PC-3 (cell line): ENCODE measurements at places on chromosomes 7 and 10. TPM values are rescaled to one million over a fixed set of nuclear protein-coding genes. Genes with fewer than 3 reads are reported as not detected.
A peak's percentile ranks its signal among the peaks of the same experiment; 100 is the strongest.

GRCh38 chr10:127306479-127306878 is 110.1 kb upstream of the INSYN2A start:
- no peak overlapping the region for H3K4me3 ChIP-seq
- no peaks in the 10 kb centered on the region for H3K4me1 ChIP-seq

DNA sequence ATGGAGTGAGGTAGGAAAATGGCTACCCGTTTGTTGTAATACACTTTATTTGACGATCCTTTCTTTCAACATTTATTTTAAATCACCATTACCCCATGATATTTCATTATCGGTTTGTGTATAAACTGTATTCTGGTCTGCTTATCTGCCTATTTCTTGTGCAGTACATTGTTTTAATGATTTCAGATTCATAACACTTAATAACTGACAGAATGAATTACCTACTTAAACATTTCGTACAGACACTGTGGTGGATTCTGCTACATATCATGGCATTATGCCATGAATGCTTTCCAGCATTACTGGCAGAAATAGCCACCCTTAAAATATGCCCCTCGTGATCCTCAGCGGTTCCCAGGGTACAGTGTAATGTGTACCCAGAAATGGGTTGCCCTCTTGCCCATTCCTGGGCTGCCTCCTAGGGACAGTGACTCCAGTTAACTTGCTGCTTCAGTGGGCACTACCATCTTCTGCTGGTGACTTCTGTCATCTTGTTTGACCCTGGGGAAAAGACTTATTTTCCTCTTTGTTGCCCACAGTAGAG is 74.5 kb downstream of the C1GALT1 start:
- H3K4me1 ChIP-seq: 0 out of 2 replicates have a peak, but pooled peaks cover 4% of the 10 kb centered on the region
- DNase-seq: no peak
- no peak overlapping the region for H3K4me3 ChIP-seq

DNA sequence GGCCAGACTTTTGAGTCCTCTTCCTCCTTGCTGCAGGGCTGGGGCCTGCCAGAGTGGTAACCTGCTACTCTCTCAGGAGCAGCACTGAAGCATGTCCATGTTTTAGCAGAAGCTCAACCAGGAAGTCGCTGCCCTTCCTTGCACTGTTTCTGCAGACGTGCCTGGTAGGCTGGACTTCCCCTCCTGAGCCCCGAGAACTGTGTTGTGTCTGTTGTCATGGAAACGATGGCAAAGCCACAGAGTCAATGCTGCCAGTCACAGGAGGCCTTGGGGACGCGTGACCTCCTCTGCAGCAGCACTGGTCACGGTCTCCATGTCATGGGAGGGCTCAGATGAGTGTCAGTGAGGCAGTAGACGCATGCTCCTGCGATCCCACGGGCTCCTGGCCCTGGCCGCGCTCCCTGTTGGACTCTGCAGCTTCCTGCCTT is 145.5 kb downstream of the FANK1 start:
- no peaks in the 10 kb centered on the region for H3K27me3 ChIP-seq
- H3K4me3 ChIP-seq: no peak overlapping the region
- DNase-seq: no peak
- no peak overlapping the region for H3K27ac ChIP-seq
- no peaks in the 10 kb centered on the region for H3K36me3 ChIP-seq

- no peaks in the 10 kb centered on the region for H3K36me3 ChIP-seq
- H3K4me1 ChIP-seq: peaks cover 41% of the 10 kb centered on the region
- H3K27me3 ChIP-seq: no peaks in the 10 kb centered on the region
- peak within 1 kb of the TSS; percentile 73 for H3K27ac ChIP-seq
- peak; percentile 70 for DNase-seq
Measured at GRCh38 chr10:97572214-97572989, at the start of gene ANKRD2. Gene ANKRD2, plus strand, starts transcription at chr10:97572779. Its CDS starts 10 bp downstream, at chr10:97572789.

DNA sequence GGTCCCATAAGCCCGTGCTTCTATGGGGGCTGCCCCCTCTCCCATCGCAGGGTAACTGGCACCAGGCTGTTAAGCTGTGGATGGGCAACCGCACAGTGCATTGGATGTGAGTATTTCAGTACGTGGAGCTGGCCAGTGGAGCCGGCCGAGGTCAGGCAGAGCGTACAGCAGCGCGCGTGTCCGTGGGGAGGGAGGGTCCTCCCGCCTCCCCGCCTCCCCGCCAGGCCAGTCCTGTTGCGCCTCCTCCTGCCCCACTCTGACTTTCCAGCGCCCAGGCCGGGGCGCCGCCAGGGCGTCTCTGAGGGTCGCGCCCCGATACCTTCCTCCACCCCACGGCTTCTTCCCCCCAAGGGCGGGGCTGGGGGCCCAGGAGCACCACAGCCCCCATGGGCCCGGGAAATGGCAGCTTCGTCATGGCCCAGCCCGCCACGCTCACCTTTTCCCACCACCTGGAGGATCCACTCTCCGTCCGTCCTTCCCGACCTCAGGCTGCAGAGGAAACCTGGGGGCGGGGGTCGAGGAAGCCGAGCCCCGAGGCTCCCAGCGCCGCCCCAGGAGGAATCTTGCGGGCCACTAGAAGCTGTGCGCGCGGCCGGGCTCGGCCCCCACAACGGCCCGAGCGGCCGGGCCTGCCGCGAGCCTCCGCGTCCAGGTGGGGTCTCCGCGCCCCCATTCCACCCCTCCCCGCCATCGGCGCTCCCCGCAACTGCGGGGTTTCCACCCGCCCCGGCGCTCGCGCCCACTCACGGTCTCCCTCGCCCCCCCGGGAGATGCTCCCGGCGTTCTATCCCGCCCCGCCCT is 831 bp upstream of the PFKP start:
- H3K27me3 ChIP-seq: no peaks in the 10 kb centered on the region
- no peak for DNase-seq
- H3K36me3 ChIP-seq: no peaks in the 10 kb centered on the region

Gene MBL2
- 0.17 TPM in 1 of 2 replicates, not detected in the other for total RNA-seq
